WTC11 (cell line): ENCODE measurements at places on chromosomes 3 and 15.
A peak's percentile ranks its signal among the peaks of the same experiment; 100 is the strongest.

GRCh38 chr3:99859825-99860224 is 42.2 kb downstream of the CMSS1 start:
- no peak for DNase-seq

GRCh38 chr3:99114565-99115291 is 213.2 kb upstream of the DCBLD2 start:
- DNase-seq: peak; percentile 60

- no peak for DNase-seq
These were observed 234.4 kb upstream of the TPRG1 start for GRCh38 chr3:188937389-188937788.

DNA sequence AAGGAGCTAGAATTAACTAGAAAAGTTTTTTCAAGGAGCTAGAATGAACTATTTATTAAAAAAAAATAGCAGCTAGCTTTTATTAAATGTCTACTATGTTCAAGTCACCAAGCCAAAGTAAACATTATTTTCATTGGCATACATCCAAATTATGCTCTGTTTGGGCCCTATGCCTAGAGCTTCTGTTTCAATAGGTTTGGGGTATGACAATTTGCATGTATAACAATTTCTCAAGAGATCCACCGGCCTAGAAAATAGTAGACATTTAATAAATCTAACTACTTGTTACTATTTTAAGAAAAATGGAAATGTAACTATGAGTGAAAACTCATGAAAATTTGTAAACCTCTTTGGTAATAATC is 8.0 kb downstream of the GABRR3 start:
- no peak for DNase-seq

DNA sequence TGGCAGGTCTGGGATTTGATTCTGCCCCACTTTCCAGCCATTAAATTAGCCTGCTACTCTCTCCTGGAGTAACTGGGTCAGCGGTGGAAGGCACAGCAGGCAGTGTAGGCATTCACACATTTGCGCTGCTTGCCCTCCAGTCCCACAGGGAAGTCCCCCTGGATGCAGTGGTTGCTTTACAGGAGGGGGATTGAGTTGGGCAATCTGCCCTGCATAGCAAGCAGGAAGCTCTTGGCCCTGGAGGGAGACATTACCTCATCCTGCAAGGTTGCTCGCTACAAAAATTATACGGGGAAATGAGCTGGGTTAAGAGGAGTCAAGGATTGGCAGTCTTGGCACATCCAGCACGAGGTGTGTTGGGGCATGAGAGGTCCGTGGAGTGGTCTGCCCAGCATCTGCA is 14.8 kb downstream of the MCM2 start:
- no peak for DNase-seq

GRCh38 chr3:57397175-57398026 is 104.9 kb upstream of the ASB14 start:
- peak; percentile 62 for DNase-seq

DNA sequence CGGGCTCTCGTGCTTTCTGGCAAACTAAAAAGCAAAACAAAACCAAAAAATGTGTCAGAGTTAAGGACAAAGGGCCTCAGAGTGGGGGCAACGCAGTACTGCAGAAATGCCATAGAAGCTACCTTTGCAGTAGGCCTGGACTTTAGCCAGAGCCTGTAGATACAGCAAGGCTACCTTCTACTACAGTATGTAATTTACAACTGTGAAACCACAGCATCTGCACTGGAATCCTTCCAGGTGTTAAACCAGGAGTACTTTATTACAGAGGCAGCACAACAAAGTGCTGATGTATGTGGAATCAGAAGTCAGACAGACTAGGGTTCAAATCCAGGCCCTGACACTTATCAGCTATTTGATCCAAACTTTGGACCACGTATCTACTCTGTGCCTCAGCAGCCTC is 34.9 kb downstream of the RUBCN start:
- DNase-seq: no peak

DNA sequence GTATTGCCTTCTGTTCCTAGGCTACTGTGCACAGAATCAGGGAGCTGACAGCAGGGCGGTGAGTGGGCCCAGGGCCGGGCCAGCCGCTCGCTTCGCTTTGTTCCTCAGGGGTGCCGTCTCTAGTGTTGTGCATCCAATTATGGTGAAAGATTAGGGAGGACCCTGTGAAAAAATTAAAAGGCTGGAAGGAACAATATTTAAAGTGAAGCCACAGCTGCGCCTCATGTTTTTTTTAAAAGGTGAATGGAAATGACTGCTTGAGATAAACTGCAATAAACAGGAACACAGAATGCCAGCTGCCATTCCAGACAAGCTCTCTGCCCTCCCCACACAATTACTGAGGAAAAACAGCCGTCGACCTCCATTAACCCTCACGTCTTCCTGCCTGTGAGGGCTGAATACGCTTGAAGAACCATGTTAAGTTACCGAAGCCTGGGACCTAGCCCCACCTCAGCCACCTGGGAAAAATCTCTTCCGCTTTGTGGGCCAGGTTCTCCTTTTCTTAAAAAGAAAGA is 132.0 kb upstream of the IL12A start:
- DNase-seq: no peak

DNA sequence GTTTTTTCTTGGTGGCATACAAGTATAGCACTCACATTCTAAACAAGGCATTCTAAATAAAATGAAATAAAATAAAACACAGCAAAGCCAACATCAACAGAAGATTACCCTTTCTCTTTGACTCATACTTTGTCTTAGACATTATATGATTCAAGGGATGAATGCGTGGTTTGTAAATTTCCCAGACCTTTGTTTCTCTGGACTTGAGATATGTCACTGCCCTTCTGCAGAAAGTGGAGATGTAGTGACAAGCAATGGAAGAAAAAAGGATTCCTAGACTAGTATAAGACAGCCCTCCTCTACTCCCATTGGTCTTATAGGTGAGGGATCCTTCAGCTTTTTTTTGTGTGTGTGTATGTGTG is 22.4 kb downstream of the NANOGP8 start:
- no peak for DNase-seq

DNA sequence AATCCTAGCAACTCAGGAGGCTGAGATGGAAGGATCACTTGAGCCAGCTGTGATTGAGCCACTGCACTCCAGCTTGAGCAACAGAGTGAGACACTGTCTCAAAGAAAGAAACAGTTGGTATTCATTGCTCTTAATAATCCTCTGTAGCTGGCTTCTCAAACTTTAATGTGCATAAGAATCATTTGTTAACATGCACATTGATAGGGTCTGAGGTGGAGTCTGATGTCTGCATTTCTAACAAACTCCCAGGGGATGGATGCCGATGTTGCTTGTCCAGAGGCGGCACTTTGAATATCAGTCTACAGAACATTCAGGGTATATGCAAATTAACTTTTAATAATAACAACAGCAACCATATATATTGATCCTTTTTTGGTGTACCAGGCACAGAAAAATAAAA is 39.9 kb downstream of the NKIRAS1 start:
- DNase-seq: no peak

- no peak for DNase-seq
These were observed 101.9 kb upstream of the GALNT15 start for GRCh38 chr3:16072420-16073110.

DNA sequence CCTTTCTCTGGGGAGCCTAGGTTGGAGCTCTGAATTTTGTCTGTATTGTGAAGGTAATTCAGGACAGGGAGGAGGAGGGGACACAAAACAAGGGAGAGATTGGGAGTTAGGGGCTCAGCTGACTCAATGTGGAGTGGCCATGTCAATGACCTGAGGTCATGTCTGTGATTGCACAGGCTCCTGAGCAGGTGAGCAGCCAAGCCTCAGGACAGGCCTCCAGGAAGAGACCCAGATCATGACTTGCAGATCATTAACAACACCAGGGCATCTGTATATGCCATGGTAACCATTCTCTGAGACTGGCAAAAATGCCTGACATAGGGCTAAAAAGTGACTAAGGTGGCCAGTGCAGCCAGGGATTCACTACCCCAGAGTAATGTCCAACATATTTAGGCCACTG is 20.9 kb downstream of the ERICH6 start:
- DNase-seq: no peak

GRCh38 chr3:50652709-50653108 is 22.0 kb upstream of the DOCK3 start:
- DNase-seq: peak; percentile 70

- DNase-seq: no peak
These were observed 2.6 kb downstream of the ZNF710 start for GRCh38 chr15:90003736-90004135.

GRCh38 chr15:63022663-63023062 is 19.9 kb upstream of the TPM1 start:
- no peak for DNase-seq
